Activated naive CD8-positive, alpha-beta T cell treated with anti-CD3 and anti-CD28 coated beads, Interleukin-2, amount 10 ng/mL, durations not matched to agents 7 days and 5 days (primary cell): ENCODE measurements at places on chromosomes 6 and 20.

- DNase-seq: no peak
Observed at GRCh38 chr20:5786930-5787795, 37.0 kb downstream of the SHLD1 start.

DNA sequence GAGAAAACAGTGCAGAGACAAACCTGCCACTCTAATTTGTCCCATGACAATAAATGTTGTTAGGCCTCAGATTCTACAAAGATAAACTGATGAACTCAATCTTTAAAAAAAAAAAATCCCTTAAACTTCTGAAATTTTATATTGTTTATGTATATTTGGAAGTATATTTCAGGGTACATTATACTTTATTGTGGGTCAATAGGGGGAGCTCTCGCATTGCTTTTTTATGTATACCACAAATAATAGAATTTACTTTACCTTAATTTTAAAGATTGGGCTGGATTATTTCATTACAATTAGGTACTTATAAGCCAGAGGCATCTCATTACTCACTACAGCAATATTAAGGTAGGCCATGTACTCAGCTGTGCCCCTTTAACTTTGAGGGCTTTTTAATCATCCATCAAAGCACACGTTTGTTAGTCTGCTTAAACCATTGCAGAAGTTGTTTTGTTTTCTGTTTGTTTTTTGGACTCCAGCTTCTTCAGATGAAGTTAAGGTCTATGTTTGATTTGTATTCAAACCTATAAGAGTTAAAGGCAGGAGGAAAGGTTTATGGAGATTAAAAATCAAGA lies 56.3 kb upstream of the EYA4 start:
- DNase-seq: no peak

GRCh38 chr6:22717915-22718314 lies 148.5 kb downstream of the HDGFL1 start:
- DNase-seq: no peak

DNA sequence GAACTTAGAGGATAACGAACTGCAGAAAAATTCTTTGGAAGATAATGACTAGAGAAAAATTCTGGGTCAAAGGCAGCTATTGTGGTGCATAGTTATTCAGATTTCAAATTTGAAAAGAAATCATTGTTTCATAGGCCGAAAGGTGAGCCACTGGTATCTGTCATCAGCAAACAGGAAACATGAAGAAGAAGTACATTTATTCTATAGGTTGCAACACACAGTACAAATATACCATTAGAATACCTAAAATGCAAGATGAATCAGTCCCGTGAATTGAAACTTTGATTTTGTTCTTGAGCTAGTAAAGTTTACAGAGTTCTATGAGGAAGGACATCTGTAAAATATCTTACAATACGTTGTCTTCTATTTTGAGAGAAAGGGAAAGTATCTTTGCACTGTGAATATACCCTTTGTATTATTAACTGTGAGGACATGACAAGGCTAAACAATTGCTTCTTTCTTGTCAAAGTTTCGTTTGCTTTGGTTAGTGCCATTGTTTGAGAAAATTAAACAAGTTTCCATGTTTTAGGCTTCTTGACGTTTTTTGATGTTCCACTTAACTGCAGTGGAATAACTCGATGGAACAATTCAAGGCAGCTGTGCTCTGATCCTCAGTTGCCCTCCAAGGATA lies 84.7 kb downstream of the HDGFL1 start:
- DNase-seq: no peak

- no peak for DNase-seq
Observed at GRCh38 chr20:24210356-24210755, 221.8 kb upstream of the GGTLC1 start.

DNA sequence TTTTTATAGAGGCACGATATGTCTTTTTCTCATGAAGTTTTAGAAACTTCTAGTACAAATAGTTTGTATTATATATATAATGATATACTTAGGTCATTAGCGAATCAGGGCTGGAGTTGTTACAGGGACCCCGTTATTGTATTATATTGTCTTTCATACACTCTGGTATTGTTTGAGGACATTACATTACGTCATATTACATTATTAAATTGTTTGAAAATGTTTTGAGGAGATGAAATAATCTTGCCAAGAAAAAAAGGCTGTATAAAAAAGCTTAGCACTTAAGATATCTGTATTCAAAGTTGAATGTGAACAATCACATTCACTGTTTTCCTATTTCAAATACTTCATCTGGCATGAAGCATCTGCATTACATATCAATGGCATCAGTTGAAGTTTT lies 239.6 kb upstream of the ASCC3 start:
- DNase-seq: no peak

- no peak for DNase-seq
Observed at GRCh38 chr20:33067806-33068205, 11.6 kb upstream of the BPIFB4 start.

DNA sequence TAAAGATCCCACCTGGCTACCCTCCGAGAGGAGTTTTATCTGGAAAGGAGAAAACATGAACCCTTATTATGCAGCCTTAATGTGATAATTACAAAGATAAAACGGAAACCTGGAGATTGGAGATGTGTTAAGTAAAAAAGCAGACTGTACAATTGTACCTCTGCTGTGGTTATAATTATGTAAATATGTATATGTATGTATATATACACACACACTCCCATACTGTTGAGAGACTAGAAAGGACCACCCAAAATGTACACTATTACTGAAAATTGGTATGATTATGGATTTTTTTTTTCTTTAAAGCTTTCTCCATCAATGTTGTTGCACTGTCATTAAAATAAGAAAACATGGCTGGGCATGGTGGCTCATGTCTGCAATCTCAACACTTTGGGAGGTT lies 72.1 kb upstream of the BCLAF1 start:
- DNase-seq: no peak

- DNase-seq: no peak
Observed at GRCh38 chr6:164854526-164854925, 454.9 kb downstream of the C6orf118 start.
